ENCODE measurements at places on chromosomes 12 and 14.
A peak's percentile ranks its signal among the peaks of the same experiment; 100 is the strongest.

- DNase-seq: peak; percentile 57
Measured at GRCh38 chr14:51490205-51490604, 161.5 kb upstream of the FRMD6 start.

DNA sequence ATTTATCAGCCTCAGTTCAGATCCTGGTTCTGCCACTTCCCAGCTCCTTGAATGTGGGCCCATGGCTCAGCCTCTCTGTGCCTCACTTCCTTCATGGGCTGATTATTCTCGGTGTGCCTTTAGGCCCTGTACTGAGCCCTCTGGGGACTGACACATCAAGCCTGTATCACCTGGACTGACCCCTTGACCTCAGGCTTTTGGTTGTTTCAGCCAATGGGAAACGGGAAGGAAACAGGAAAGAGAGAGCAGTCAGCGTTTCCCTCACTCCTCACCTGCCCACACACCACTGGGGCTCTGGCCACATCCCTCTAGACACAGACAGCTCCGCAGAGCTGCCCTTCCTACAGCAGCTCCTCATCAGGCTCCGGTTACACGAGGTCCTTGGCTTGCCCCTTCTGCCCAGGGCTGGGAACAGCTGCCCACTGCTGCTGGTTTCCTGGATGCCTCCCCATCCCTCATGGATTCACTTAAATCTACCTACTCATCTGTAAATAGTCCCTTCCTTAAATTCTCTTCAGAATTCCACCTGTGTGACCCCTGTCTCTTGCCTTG lies 37.0 kb upstream of the ITPR2 start:
- no peak for DNase-seq

- DNase-seq: no peak
Measured at GRCh38 chr12:79717006-79717405, 26.2 kb upstream of the PAWR start.

- DNase-seq: no peak
Measured at GRCh38 chr14:23405516-23406025, 2.5 kb downstream of the MYH6 start.

GRCh38 chr14:70567791-70568190 lies 32.7 kb downstream of the MED6 start:
- DNase-seq: peak; percentile 62

- DNase-seq: peak; percentile 37
Measured at GRCh38 chr12:19030603-19031002, 98.9 kb upstream of the PLEKHA5 start.

DNA sequence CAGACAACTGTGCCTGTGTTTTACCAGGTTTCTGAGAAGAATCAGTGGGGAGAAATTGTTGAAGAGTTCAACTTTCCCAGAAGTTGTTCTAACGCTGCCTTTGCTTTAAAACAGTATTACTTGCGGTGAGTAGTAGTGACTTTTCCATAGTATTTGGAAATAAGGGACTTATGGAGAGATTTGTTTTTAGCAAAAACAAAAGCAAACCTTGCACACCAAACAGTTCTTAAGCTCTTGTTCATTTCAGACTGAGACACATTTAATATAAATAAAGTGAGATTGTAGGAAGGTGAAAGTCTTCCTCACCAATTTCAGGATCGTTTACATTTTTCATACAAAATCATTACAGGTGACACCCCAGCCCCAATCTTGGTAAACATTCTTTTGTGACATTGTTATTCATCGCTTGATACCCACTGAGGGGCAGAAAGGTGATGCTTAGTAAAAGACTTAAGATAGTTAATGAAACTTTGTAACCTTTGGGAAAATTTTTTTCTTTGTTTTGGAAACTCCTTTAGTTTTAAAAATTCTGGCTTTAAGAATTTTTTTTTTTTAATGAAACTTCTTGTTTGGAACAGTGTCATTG lies 1.8 kb downstream of the ARID2 start:
- peak; percentile 3 for DNase-seq

DNA sequence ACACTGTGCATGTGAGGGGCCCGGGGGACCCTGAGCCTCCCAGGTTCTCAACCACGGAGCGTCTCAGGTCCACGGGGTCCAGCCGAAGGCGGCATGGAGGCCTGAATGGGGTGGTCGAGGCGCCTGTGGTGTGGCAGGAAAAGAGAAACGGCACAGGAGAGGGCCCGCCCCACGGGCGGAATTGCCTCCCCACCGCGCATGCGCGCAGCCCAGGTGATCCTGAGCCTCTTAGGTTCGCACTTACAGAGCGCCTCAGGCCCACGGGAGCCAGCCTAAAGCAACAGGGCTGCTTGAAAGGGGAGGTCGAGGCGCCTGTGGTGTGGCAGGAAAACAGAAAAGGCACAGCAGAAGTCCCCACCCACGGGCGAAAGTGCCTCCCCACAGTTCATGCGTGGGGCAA lies 311.0 kb downstream of the ALG10 start:
- no peak for DNase-seq

GRCh38 chr12:32868885-32869284 lies 27.7 kb downstream of the PKP2 start:
- DNase-seq: no peak

GRCh38 chr12:131370791-131371347 lies 340.0 kb upstream of the SFSWAP start:
- DNase-seq: no peak

Data from ELR (cell line).